ENCODE measurements at places on chromosomes 7 and 10.

- DNase-seq: peak; percentile 87
Observed at GRCh38 chr7:150428671-150429451, 21.6 kb upstream of the GIMAP8 start.

GRCh38 chr7:2870471-2870931 is 26.4 kb upstream of the GNA12 start:
- peak; percentile 50 for DNase-seq

GRCh38 chr7:68720697-68721096 is 877.6 kb upstream of the AUTS2 start:
- DNase-seq: peak; percentile 31

GRCh38 chr7:16891338-16891737 is 9.6 kb upstream of the AGR3 start:
- peak; percentile 71 for DNase-seq

GRCh38 chr7:37322831-37323230 is 125.8 kb downstream of the ELMO1 start:
- DNase-seq: no peak

Data from astrocyte of the spinal cord (primary cell).